ENCODE measurements at places on chromosomes 5 and 9.

GRCh38 chr9:130411566-130411915, 33.2 kb upstream of the ASS1 start:
- DNase-seq: no peak

GRCh38 chr9:26271495-26272122, 593.4 kb upstream of the TUSC1 start:
- no peak for DNase-seq

DNA sequence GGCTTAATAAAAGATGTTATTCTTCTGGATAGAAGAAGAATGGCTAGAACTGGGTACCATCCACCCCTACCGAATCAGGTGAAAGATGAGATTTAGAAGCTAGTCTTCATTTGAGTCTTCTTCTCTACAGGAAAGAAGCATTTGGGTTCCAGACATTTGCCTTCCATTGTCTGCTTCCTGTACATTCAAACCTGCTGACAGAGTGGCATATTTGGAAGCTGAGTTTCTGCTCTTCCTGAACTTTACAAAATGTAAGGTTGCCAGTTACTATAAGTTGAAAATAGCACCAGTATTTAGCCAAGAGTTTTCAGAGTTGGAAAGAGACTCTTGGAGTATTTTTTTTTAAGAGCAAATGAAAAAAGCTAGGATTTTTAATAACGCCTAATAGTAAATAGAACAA, 525.4 kb upstream of the TLE4 start:
- no peak for DNase-seq

DNA sequence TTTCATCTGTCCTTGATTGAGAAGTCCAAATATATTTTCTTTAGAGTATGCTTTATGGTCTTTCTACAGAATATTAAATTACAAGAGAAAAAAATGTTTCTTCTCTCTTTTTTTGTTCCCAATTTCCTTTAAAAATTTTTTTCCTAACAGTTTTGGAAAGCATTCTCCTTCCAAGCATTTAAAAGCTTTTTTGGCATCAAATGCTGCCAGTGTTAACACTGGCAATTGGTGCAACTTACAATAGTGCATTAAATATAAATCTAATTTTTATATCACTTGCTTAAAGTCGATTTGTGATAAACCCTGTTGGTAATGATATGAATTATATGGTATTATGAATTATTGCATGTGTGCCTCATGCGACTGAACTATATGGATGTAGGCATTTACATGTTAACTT, 165.9 kb upstream of the ELL2 start:
- no peak for DNase-seq

DNA sequence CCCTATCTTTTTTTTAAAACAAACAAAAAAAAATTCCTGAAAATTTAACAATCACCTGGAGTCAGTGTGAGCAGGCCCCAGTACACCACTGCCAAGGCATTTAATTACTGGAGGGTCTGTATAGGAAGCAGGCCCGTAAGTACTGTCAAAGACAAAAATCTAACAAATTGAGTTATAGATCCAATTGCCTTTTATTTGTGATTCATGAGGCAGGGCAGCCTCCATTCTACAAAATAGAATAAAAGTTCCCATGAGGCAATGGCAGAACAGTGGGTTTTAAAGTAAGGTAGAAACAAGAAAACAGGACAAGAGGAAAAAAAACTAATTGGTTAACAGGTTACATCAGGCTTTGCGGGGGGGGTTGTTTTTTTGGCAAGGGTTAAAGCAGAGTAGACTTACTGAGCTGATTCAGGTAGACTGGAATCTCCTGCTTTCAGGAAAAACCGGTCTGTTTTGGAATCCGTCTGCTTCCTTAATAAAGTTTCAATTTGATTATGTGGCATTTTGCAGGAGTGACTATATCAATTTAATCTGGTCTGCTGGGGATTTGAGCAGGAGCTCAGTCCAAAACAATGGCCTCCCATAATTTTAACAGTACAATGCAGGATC, 48.9 kb downstream of the AUH start:
- DNase-seq: no peak

DNA sequence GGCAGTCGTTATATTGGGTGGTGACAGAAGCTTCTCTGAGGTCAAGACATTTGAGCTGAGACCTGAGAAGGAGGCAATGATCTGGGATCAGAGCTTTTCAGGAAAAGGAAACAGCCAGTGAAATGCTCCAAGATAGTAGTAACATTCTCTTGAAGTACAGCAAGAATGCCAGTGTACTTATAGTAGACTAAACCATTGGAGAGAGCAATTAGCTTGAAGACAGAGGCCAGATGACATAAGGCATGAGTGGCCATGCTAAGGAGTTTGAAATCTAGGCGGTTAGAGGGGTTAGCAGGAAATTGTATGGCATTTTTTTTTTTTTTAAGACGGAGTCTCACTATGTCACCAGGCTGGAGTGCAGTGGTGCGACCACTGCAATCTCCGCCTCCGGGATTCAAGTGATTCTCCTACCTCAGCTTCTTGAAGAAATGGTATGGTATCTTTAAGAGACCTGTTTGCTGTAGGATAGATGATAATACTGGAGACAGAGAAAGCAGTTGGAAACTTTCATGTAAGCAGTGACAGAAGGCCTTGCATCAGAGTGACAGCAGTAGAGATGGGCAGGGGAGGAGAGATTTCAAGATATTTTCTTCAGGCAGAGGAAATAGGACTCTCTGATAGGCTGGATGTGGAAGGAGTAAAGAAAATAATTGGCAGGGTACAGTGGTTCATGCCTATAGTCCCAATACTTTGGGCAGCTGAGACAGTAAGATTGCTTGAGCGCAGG, 482.2 kb upstream of the PAPPA start:
- DNase-seq: no peak

GRCh38 chr5:149181732-149182131, 40.4 kb downstream of the ABLIM3 start:
- no peak for DNase-seq

Data from activated CD8-positive, alpha-beta memory T cell treated with anti-CD3 and anti-CD28 coated beads for 1 hour (primary cell).